Fibroblast of villous mesenchyme (primary cell): ENCODE measurements at places on chromosomes 7 and 10. TPM values are rescaled to one million over a fixed set of nuclear protein-coding genes. Genes with fewer than 3 reads are reported as not detected.

Gene FGFR2
- 0.32 and 0.86 TPM in 2 replicates for total RNA-seq

Gene GRM3
- not detected in 2 replicates for total RNA-seq

Gene EGR2
- 1.7 and 1.9 TPM in 2 replicates for total RNA-seq

Gene MLXIPL
- total RNA-seq: not detected in 2 replicates

Gene ADARB2
- total RNA-seq: not detected in 2 replicates

Gene TUBB8
- under 0.01 TPM in 1 of 2 replicates, not detected in the other for total RNA-seq

Gene GRID1
- under 0.01 TPM in 1 of 2 replicates, not detected in the other for total RNA-seq

Gene TMEM140
- total RNA-seq: 3.5 and 5.2 TPM in 2 replicates

Gene SFTPA2
- not detected in 2 replicates for total RNA-seq

Gene POT1
- total RNA-seq: 27.4 and 36.7 TPM in 2 replicates

Gene KAZALD1
- 9.1 and 9.3 TPM in 2 replicates for total RNA-seq

Gene AGR3
- total RNA-seq: not detected in 2 replicates

Gene CDC14C
- total RNA-seq: under 0.01 TPM in 1 of 2 replicates, not detected in the other

Gene VWA2
- total RNA-seq: under 0.01 TPM in 1 of 2 replicates, not detected in the other

Gene HSPA12A
- 22.9 and 35.4 TPM in 2 replicates for total RNA-seq

Gene MKI67
- 14.2 and 21.2 TPM in 2 replicates for total RNA-seq

Gene EIF4H
- total RNA-seq: 248 and 293 TPM in 2 replicates

Gene FAM149B1
- 19.6 and 28.5 TPM in 2 replicates for total RNA-seq

Gene TACC2
- 5.6 and 9.3 TPM in 2 replicates for total RNA-seq

Gene NAT16
- total RNA-seq: not detected in 2 replicates

Gene TFPI2
- 140 and 218 TPM in 2 replicates for total RNA-seq

Gene SLC26A5
- total RNA-seq: not detected in 2 replicates

Gene GSTK1
- total RNA-seq: 63.1 and 69.1 TPM in 2 replicates

Gene GSAP
- 8.7 and 13.8 TPM in 2 replicates for total RNA-seq

Gene KCNH2
- 0.64 and 2.6 TPM in 2 replicates for total RNA-seq

Gene CHAT
- not detected in 2 replicates for total RNA-seq

Gene CALHM3
- total RNA-seq: under 0.01 TPM in 2 replicates

Gene MRLN
- total RNA-seq: not detected in 2 replicates

Gene EIF5AL1
- 0.64 and 0.86 TPM in 2 replicates for total RNA-seq

Gene UNCX
- not detected in 2 replicates for total RNA-seq

Gene PITX3
- total RNA-seq: under 0.01 TPM in 1 of 2 replicates, not detected in the other

Gene MYH16
- total RNA-seq: not detected in 2 replicates

Gene HOXA10
- 39.0 and 47.1 TPM in 2 replicates for total RNA-seq

Gene UROS
- 93.7 and 94.7 TPM in 2 replicates for total RNA-seq

Gene GHITM
- 177 and 185 TPM in 2 replicates for total RNA-seq

Gene C10orf105
- under 0.01 TPM in 1 of 2 replicates, not detected in the other for total RNA-seq

Gene TUBAL3
- not detected in 2 replicates for total RNA-seq

Gene CTAGE15
- total RNA-seq: under 0.01 TPM in 1 of 2 replicates, not detected in the other
